T-helper 17 cell (primary cell): ENCODE measurements at places on chromosomes 3 and 15.

- DNase-seq: peak; percentile 39
Measured at GRCh38 chr3:69085833-69086722, 1.3 kb downstream of the ARL6IP5 start.

- DNase-seq: no peak
Measured at GRCh38 chr3:151964743-151965142, 91.3 kb downstream of the SUCNR1 start.

DNA sequence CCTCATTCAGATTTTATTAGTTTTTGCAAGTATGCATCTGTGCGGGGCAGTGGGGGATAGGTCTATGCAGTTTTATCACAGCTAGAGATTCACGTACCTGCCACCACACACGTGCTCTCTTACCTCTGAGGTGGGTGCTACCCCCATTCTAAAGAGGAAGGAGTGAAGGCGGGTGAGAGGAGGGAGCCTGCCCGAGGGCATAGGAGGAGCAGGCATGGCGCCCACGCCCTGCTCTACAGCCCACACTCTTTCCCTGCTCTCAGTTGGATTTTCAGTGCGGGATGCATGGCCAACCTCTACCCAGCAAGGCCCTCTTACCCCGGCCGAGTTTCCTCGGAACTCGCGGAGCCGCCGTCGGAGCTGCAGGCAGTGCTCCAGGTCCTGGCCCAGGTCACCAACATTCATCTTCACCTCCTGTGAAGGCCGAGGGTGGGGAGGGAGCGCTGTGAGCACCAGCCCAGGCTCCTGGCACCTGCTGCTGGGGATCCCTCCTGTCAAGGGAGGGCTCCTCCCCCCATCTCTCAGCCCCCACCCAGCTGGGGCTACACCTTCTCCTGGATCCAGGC is 26.9 kb downstream of the PLA2G4B start:
- no peak for DNase-seq

GRCh38 chr3:6089780-6090179 is 771.1 kb upstream of the GRM7 start:
- DNase-seq: no peak

- no peak for DNase-seq
Measured at GRCh38 chr15:81085898-81086297, 48.2 kb upstream of the CFAP161 start.

- DNase-seq: no peak
Measured at GRCh38 chr3:145355206-145355605, 805.8 kb downstream of the PLOD2 start.

- no peak for DNase-seq
Measured at GRCh38 chr15:94282269-94283250, 51.2 kb downstream of the MCTP2 start.

DNA sequence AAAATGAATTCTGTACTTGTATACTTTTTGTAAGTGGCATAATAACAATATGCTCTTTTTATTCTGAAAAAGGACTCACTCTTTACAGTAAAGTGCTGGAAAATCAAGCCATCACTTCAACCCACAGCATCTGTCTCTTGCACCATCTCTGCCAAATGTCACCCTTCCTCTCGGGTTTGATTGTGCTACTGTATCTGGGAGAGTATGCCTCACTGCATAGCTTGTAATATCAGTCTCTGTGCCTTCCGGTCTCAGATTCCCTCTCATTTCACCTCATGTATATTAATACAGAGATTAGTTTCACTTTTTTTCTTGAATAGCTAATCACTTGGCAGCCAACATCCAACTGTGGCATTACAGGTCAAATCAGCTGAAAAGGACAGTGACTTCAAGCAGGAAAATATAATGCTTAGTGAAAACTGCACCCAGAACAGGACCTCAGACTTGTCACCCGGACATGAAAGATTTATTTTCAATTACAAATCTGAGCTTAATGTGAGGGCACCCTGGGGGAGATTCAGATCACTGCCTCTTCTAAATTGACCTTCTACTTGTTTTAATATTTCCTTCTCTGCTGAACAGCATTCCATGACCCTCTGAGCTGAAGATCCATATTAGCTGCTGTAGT is 605.8 kb upstream of the NAALADL2 start:
- no peak for DNase-seq

- no peak for DNase-seq
Measured at GRCh38 chr15:28892789-28893610, 7.2 kb downstream of the APBA2 start.

GRCh38 chr15:47158573-47158972 is 558.7 kb upstream of the SEMA6D start:
- no peak for DNase-seq

GRCh38 chr15:56034514-56034913 is 41.1 kb upstream of the NEDD4 start:
- DNase-seq: no peak

DNA sequence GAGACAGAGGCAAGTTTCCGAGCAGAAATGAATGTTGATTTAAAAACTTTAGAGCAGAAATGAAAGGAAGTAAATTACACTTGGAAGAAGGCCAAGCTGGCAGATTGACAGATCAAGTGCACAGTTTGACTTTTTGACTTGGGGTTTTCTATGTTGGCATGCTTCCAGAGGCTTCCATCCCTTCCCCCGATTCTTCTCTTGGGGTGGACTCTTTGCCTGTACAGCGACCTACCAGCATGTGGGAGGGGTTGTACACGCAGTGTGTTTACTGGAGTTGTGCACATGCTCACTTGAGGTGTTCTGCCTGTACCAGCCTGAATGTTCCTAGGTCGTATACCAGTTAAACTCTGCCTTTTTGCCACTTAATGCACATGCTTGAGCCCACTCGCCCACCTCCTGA is 701.5 kb upstream of the GBE1 start:
- DNase-seq: no peak

- no peak for DNase-seq
Measured at GRCh38 chr3:182983876-182984275, 3.5 kb upstream of the DCUN1D1 start.

GRCh38 chr15:85401108-85401774 is 20.8 kb downstream of the AKAP13 start:
- no peak for DNase-seq

GRCh38 chr3:146334151-146334550 is 83.2 kb upstream of the PLSCR4 start:
- DNase-seq: no peak

GRCh38 chr15:28179270-28179669 is 80.2 kb upstream of the OCA2 start:
- DNase-seq: no peak

DNA sequence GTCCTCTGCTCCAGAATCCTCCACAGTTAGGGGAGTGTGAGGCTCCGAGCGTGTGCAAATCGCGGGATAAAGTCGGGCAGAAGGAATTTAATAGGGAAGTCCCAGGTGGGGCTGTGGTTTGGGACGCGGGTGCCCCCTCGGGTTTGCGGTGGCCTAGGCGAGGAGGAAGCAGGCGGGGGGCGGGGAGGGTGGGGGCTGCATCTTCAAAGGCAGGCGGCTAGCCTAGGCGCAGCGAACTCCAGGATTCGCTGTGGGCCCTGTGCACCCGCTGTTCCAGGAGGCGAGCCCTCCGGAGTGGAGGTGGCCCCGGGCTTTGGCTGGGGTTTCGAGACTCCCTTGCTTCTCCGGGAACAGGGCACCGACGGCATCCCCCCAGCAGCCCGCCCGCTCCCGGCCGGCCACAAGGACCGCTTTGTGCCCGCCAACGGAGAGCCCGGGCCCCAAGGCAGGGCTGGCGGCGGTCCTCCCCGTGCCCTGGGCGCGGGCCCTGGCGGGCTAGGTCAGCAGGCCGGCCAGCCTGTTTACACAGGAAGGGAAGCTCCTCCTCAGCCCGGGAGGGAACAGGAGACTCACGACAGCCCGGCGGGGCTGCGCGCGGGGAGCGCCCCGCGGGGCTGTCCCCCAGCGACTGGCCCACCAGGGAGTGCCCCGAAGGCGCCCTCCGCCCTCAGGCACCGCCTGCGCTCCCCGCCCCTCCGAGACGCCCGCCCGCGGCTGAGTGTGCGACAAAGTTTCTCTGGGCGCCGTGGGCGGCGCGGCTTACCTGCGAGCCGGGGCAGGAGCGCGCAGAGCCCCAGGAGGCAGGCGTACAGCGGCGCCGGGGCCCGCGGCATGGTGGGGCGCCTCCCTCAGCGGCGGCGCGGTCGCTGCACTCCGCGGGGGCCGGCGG is 753 bp downstream of the ITGB5 start:
- DNase-seq: peak; percentile 12

GRCh38 chr3:129006864-129007263 is 5.8 kb downstream of the EFCC1 start:
- DNase-seq: no peak

DNA sequence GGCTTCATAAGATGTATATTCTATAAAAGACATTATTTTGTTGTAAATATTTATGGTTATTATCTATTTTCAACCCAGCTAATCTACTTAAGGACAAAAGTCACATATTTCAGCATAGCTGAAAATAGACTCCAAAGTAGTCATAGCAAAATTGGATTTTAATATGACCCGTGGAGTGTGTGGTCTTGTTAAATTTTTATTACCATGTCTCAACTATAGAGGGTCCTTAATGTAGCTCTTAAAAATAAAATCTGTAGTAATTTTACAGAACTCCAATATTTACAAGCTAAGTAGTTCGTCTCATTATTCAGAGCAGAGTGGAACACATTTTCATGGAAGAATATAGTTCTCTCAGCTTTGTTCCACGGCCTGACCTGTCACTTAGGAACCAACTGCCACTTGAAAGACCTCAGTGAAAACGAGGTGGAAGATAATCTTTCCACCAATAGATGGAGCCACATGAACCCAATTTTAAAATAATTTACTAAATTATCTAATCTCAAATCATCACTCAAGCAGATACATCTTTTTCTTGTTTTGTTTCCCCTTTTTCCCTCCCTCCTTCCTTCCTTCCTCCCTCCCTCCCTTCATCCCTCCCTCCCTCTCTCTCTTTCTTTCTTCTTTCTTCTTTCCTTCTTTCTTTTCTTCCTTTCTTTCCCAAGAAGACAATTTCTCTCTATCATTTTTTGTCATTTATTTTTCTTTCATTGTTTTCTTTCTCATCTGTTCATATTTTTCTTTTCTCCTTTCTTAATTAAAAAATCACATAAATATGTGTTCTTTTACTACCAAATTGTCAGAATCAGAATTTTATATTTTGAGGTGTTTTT is 97.2 kb downstream of the CLDN1 start:
- no peak for DNase-seq

- peak; percentile 45 for DNase-seq
Measured at GRCh38 chr3:33074217-33075067, 22.5 kb downstream of the GLB1 start.

DNA sequence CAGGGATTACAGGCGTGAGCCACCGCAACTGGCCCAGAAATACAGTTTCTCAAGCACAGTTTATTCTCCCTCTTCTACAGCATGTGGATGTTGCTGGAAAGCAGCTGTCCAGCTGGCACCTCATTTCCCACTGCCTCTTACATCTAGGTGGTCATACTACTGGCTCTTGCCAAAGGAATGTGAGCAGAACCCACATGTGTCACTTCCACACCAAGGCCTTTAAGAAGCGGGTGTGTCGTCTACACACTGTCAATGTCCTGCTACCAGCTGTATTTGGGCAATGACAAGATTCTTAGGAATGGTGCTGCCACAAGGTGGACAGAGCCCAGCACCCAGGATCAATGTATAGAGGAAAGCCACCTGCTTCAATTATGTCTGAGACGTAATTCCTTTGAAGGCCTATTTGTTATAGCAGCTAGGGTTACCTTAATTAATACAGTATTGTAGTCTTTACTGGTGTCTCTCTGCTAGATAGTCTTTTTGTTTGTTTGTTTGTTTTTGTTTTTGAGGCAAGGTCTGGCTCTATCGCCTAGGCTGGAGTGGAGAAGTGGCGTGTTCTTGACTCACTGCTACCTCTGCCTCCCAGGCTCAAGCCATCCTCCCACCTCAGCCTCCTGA is 15.1 kb upstream of the RAB7A start:
- no peak for DNase-seq

DNA sequence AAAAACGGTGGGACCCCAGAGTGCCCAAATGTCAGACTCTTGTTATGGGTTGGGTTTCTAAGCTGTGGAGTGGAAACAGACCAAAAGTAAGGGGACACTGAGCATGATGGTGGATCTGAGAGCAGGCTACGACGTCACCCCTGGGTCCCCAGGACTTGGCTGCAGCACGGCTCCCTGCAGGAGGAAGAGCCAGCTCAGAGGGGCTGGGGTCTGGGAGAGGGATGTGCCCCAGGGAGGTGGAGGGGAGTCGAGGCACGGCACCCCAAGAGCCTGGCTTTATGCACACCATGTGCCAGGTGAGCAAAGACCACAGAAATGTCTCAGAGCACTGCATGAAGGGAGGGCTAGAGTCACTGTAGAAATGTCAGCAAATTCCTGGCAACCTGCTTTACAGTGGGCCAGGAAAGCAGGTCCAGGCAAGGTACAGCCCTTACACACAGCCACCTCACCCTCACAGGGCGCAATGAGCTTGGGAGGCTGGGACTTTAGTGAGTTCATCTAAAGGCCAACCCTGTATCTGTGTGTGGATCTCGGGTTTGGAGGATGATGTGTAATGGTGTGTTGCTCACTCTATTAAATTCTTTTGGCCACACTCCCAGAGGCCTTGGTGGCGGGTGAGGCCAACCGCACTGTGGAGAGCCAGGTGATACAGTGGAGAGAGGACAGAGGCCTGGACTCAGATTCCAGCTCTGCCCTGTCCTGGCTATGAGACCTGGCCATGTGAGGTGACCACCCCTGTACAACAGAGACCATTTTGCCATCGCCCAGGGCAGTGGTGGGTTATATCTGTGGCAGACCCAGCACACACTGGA is 14.1 kb downstream of the CTSH start:
- DNase-seq: no peak

- DNase-seq: no peak
Measured at GRCh38 chr3:65177960-65178376, 490.2 kb upstream of the ADAMTS9 start.

DNA sequence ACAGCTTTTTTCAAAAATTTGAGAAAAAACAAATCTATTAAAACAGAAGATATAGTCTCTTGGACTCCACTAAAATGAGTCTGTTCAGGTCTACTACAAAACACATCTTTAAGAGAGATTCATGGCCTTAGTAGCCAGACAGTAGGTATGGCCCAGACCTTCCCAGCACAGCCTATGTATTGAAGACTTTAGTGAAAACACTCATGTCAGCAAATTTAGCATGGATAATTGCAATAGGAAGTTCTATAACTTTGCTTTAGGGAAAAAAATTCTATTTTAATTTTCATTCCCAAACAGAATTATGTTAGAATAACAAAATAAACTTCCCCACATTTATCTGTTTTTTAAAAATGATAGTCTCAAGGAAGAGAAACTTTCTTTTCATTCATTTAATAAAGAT is 976.6 kb downstream of the FHIT start:
- DNase-seq: no peak

- DNase-seq: no peak
Measured at GRCh38 chr15:64761156-64761555, 14.2 kb downstream of the RBPMS2 start.

GRCh38 chr15:31089368-31090047 is 12.0 kb downstream of the TRPM1 start:
- no peak for DNase-seq

GRCh38 chr15:57229051-57229450 is 147.3 kb upstream of the CGNL1 start:
- no peak for DNase-seq

DNA sequence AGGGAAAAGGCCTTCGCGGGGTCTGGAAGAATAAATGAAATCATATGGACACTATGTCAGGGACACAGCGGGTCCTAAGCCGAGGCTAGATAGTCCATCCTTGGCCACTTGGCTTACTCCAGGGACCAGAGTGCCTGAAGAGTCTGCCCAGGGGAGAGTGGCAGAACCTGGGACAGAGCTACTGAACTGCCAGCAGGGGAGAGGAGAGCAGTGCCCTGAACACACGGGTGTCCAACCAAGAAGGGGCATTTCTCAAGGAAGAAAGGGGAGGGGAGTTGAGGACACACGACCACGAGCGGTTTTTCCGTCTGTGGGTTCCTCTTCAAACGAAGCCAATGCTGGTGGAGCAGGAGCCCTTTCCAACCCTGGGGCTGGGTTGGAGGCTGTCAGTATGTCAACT is 1.0 kb downstream of the ACAN start:
- DNase-seq: no peak
